ENCODE measurements at places on chromosomes 1 and 21.
A peak's percentile ranks its signal among the peaks of the same experiment; 100 is the strongest.

DNA sequence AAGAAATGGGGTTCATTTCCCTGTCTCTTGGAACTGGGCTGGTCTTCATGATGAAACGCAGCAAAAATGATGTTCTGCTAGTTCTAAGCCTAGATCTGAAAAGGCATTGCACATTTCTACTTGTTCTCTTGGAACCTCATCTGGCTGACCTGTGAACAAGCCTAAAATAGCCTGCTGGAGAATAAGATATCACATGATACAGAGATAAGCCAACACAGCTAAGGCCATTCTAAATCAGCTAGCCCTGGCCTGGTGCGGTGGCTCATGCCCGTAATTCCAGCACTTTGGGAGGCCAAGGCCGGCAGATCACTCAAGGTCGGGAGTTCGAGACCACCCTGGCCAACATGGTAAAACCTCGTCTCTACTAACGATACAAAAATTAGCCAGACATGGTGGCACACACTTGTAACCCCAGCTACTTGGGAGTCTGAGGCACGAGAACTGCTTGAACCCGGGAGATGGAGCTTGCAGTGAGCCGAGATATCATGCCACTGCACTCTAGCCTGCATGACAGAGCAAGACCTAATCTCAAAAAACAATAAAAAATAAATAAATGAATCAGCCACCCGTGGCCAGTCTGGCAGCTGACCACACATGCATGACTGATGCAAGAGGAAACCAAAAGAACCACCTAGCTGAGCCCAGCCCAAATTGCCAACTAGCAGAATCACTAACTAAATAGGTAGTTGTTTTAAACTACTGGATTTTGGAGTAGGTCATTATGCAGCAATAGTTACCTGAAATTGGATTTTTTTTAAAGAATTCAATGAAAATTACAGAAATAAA is 18.0 kb downstream of the CD244 start:
- no peak for DNase-seq

GRCh38 chr1:226967665-226968064 is 27.6 kb downstream of the COQ8A start:
- DNase-seq: no peak

- DNase-seq: no peak
Measured at GRCh38 chr21:41769521-41769920, 2.7 kb upstream of the RIPK4 start.

DNA sequence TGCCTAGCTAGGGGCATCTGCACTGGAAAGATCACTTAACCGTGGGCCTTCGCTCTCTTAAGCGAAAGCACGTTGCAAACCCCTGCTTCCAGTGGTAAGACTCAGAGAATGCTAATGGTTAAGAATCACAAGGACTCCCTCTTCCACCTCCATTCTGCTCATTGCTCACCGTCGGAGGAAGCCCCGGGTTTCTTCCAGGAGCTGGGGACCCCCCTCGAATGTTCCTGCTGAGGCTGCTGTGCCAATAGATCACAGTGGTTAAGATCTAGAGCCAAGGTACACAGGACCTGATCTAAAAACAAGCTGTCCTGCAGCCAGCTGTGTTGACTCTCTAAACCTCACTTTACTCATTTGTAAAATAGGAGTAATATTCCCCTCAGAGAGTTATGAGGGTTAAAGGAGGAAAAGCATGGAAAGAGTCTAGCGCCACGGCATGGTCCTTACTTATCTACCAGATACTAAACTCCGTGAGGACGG is 765 bp downstream of the VAMP3 start:
- DNase-seq: no peak

- no peak for DNase-seq
Measured at GRCh38 chr1:228149406-228150119, at the start of gene GJC2. Gene GJC2 (plus strand): TSS chr1:228149930. CDS start chr1:228157759, 7,829 bp downstream.

DNA sequence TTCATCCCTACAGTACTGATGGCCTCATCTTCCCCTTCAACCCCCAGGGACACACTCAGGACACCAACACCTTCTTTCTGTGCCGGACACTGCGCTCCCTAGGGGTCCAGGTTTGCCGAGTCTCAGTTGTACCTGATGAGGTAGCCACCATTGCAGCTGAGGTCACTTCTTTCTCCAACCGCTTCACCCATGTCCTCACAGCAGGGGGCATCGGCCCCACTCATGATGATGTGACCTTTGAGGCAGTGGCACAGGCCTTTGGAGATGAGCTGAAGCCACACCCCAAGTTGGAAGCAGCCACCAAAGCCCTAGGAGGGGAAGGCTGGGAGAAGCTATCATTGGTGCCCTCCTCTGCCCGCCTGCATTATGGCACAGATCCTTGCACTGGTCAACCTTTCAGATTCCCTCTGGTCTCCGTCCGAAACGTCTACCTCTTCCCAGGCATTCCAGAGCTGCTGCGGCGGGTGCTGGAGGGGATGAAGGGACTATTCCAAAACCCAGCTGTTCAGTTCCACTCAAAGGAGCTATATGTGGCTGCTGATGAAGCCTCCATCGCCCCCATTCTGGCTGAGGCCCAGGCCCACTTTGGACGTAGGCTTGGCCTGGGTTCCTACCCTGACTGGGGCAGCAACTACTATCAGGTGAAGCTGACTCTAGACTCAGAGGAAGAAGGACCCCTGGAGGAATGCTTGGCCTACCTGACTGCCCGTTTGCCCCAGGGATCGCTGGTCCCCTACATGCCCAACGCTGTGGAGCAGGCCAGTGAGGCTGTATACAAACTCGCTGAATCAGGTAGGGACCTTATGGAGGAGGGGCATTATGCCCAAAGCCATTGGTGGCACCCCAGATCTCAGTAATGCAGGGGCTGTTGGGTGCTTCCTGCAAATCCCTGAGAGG is 5.1 kb upstream of the LENEP start:
- DNase-seq: no peak

GRCh38 chr1:244952940-244953339 is 88.6 kb upstream of the HNRNPU start:
- no peak for DNase-seq

DNA sequence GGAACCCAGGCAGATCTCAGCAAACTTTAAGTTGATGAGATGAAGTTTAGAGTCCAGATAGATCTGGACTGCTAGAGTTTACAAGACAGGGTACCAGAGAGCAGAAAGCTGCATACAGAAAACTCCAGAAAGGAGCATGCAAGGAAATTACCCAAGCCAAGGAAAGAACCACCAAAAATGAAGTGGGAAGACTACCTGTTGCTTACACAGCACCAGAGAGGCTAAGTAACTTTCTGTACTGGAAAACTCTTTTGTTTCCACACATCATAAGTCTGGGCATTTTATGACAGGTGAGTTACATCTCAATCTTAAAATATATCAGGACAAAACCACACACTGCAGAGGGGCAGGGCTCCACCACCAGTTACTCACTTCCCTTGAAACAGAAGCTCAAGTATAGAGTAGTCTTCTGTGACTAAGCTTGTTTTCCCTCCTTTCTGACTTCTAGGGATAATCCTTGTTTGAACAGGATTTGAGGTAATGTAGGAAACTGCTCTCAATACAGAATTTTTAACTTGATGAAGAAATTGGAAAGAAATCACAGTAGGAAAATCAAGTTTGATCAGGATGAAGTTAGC is 17.4 kb upstream of the GJA9 start:
- no peak for DNase-seq

GRCh38 chr1:177817937-177818875 is 151.7 kb downstream of the SEC16B start:
- no peak for DNase-seq

DNA sequence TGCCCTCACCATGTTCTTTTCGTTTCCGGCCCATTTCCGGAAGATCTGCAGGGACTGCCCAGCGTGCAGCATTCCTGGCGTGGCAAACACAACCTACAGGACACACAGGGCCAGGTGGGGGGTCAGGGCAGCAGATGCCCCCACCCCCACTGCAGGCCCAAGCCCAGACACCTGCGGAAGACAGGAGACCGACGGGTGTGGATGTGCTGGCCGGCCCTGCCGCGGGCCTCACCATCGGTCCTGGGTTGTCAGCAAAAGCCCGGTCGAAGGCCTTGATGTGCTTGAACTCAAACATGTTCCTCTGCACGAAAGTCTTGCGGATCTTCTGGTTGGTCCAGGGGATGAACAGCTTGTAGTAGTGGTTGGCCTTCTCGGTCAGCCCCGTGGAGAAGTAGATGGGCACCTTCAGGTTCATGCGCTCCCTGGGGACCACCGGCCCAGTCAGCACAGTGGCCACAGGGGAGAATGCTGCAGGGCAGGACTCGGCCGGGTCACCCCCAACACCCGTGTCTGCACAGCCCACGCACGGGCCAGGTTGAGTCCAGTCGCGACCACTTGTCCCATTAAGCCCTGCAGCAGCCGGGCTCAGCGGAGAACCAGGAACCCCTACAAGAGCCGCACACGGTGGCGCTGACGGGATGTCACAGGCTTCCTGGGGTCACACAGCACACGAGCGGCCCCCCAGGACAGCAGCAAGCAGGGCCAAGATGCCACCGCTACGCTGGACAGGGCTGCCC is 5.3 kb downstream of the PUSL1 start:
- no peak for DNase-seq

- no peak for DNase-seq
Measured at GRCh38 chr21:44888581-44889550, 15.4 kb upstream of the PTTG1IP start.

- DNase-seq: no peak
Measured at GRCh38 chr1:17012775-17013490, 1.2 kb upstream of the ATP13A2 start.

DNA sequence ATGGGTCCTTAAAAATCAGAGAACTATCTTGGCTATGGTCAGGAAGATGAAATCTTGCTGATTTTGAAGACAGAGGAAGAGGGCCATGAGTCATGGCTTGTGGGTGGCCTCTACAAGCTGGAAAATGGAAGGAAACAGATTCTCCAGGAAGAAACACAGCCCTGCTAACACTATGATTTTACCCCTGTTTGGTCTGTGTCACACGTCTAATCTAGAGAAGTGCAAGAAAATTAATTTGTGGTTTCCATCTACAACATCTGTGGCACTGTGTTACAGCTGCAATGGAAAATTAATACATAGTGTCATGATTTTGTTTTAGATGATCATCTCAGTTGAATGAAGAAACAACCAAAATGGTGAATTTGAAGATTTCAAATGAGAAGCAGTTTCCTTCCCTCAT is 288.7 kb upstream of the NRIP1 start:
- no peak for DNase-seq

DNA sequence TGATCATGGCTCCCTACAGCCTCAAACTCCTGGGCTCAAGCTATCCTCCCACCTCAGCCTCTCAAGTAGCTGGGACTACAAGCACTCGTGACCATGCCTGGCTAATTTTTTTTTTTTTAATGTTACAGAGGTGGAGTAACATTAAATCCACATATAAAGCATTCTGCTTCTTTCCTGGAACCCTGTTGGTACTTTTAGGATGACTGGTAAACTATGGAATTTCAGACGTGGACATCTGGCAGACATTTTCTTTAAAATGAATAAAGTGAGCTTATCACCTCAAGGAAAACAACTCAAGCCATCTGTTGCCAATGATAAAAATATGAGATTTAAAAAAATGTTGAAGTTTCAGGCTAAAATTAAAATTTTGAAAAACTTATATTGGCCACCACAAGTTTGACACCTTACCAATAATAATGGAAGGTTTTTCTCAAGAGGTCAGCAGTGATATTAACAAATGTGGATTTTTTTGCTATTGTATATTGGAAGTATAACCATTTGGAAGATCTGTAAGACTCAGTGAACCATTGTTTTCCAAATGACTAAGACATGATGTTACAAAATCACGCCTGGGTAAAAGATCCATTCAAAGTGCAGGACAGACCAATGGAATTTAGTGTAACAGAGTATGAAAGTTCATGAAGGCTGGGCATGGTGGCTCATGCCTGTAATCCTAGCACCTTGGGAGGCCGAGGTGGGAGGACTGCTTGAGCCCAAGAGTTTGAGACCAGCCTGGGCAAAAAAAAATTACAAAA is 52.7 kb upstream of the EIF4G3 start:
- DNase-seq: no peak

DNA sequence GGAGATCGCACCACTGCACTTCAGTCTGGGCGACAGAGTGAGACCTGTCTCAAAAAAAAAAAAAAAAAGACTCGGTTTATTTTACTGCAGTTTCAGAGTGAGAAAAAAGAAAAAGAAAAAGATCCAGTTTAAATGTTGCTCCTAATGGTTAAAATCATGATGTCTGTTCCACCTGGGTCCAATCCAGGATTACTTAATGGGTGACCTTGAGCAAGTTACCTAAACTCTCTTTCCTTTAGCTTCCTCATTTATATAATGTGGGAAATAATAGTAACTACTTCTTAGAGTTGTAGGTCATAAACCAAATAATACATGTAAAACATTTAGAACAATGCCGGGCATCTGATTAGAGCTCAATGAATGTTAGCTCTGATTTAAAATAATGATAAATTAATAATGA is 19.4 kb upstream of the RNF11 start:
- DNase-seq: no peak

GRCh38 chr1:29975036-29975694 is 738.8 kb downstream of the PTPRU start:
- DNase-seq: no peak

- no peak for DNase-seq
Measured at GRCh38 chr1:78892260-78892840, 114.2 kb downstream of the ADGRL4 start.

GRCh38 chr1:101235696-101236515 is 913 bp upstream of the S1PR1 start:
- DNase-seq: peak; percentile 35

DNA sequence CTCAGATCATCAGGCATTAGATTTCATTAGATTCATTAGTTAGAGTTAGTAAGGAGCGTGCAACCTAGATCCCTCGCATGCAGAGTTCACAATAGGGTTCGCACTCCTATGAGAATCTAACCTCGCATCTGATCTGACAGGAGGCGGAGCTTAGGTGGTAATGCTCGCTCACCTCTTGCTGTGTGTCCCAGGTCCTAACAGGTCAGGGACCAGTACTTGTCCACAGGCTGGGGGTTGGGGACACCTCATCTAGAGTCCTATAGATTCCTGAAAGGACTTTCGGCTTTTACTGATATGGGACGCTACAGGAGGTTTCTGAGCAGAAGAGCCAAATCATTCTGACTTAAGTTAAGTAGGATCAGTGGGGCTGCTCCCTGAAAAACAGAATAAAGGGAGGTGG is 91.4 kb downstream of the AKT3 start:
- DNase-seq: no peak

DNA sequence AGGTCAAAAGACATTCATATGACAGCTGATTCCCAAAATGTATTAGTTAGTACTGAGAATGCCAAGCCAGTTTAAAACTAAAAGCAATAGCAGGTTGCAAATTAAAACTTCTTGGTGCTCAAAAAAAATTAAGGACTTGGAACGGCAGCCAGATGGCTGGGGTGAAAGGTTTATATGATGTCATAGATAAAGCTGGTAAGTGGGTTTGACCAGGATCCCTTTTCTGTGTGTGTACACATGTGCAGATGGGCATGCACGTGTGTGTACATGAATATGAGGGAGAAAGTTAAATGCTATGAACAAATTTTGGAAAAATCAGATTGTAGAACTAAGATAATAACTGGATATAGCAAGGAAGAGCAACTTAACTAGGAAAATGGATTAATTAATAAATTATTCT is 39.1 kb upstream of the DPH5 start:
- no peak for DNase-seq

GRCh38 chr1:40860706-40861223 is 1.4 kb downstream of the CITED4 start:
- DNase-seq: no peak

Data from NCI-H748 treated with DMSO at 0.1 percent for 48 hours (cell line).